ENCODE measurements at places on chromosomes 1 and 21. TPM values are rescaled to one million over a fixed set of nuclear protein-coding genes. Genes with fewer than 3 reads are reported as not detected.

Gene STIL
- 8.8 TPM for total RNA-seq

Gene SH2D5
- total RNA-seq = not detected

Gene DMBX1
- total RNA-seq = not detected

Gene C1orf56
- 2.9 TPM for total RNA-seq

Gene HECTD3
- 19.6 TPM for total RNA-seq

Gene BCAR3
- total RNA-seq = 22.7 TPM

Gene FCGR3A
- total RNA-seq = 3.4 TPM

Gene LYPD8
- not detected for total RNA-seq

DNA sequence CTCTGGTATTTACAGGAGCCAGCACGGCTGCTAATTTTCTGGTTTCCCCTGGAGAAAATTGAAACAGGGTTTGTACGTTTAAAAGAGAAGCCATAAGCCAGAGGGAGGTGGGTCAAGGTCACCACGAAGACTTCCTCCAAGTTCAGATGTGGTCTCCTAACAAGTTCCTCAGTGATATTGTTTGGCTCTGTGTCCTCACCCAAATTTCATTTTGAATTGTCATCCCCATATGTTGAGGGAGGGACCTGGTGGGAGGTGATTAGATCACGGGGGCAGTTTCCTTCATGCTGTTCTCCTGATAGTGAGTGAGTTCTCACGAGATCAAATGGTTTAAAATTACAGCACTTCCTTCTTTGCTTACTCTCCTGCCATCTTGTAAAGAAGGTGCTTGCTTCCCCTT lies 295.4 kb upstream of the DAB1 start:
- no peak for DNase-seq

DNA sequence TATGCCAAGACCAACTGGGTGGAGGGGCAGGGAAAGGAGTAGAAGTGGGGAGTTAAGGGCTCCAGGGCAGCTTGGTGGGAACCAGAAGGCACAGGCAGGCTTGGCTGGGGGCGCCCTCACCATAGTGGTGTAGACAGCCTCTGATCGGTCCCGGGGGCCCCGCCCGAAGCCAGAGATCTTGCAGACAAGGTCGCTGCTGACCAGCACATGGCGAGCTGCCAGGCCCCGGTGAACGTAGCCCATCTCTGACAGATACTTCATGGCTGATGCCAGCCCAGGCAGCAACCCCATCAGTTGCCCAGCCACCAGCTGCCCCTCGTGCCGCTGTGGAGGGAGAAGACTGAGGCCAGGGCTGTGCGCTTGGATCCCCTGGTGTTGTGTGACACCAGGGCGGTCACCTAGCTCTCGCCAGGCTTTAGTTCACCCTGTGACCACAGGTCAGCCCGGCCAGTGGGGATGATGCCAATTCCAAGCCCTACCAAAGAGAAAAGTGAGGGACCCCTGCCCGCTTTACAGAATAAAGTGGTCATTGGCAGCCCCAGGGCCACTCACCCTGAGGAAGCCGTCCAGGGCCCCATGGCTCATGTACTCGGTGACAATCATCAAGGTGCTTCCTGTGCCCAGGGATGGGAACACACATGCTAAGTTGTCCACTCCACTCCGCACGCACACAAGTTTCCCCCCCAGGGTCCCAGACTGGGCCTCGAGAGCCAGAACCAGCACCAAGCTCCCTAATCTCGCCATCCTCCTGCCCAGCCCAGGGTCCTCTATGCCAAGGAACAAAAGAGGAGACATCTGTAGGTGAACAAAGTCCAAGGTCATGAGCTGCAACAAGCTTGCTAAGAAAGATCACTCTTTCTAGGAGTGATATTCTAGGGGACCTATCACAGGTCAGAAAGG lies 28.2 kb downstream of the CDCA8 start:
- no peak for DNase-seq

GRCh38 chr1:231130544-231130943 lies 31.3 kb upstream of the TRIM67 start:
- no peak for DNase-seq

GRCh38 chr1:168509210-168509609 lies 34.6 kb downstream of the XCL2 start:
- DNase-seq = no peak

DNA sequence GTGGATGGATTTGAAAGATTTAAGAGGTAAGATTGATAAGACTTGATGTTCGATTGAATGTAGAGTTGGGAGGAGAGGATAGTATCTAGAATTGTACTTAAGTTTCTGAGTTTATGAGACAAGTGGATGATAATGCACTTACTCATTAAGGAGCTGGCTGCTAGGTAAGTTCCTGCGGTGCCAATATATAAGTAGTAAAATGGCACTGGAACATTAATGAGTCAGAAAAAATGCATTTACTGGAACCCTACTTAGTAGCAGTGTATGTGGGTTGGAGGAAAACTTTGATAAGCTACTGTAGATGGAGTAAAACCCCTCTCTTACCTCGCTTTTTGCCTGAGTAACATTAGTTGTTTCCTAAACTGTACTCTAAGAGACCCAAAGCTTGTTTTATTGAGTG lies 68.2 kb downstream of the ZFYVE9 start:
- no peak for DNase-seq

GRCh38 chr1:150836129-150836773 lies 28.2 kb upstream of the CTSK start:
- peak; percentile 3 for DNase-seq

DNA sequence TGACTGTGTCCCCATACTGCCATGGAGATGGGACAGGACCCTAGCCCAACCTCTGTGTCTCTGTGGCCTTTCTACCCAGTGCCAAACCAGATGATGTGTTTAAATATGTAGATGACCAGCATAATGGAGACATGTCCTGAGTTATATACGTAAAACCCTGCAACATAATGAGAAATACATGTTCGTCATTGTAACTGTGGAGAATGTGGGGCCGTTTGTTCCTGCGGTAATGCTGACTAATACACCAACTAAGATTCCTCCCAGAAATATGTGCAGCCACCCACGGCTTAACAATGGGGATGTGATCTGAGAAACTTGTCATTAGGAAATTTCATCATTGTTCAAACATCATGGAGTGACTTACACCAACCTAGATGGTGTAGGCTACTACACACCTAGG lies 71.7 kb upstream of the SIM2 start:
- no peak for DNase-seq

GRCh38 chr1:79693441-79694114 lies 687.0 kb upstream of the ADGRL4 start:
- peak; percentile 68 for DNase-seq

DNA sequence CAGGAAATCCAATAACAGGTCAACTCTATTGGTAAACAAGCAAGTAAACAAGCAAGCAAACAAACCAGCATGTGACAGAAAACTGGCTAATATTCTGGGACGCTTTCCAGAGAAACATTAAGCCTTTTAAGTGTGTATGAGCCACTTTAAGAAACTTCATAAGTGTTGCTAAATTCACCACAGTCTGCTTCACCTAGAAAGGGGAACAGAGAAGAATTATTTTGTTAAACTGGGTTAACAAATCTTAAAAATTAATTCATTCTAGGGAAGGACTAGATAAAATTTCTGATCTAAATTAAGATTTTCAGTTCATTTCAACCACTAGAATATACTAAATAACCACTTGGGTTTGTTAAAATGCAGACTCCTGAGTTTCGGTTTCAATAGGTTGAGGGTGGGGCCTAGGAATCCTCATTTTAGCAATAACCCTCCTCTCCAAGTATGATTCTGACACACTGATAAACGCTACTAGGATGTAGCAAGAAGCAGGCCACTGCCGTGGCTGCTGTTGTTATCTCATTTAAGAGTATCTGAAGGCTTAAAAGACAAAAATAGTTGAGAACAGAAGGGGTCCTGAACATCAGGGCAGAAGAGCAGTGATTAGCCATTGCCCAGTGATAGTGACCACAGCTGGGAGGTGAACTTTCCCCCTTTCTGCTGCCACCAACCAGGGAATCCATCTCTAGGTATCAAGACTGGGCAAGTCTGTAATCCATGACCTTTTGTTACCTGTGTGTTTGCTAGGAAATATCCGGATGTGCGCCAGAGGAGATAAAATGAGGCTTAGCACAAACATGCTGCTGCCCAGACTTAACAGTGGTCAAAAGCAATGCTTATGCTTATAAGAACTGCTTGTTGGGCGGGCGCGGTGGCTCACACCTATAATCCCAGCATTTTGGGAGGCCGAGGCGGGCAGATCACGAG lies 11.2 kb downstream of the CREG1 start:
- no peak for DNase-seq

GRCh38 chr1:4549930-4550329 lies 104.5 kb upstream of the AJAP1 start:
- DNase-seq = peak; percentile 46

DNA sequence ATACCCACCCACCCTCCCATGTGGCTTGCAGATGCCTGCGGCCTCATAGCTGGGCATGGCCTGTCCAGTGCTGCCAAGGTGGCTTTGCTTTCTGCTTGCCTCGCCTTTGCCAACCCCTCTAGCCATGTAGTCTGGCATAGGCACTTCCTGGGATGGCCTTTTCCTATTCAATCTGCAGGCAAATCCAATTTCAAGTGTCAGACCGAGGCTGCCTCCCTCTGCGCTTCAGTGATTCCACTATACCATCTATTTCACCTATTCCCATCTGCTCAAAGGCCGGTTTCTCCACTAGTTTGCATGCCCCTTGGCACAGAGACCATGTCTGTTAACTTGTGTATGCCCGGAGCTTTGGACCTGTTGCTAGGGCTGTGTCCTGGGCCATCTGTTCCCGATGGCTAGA lies 3.8 kb upstream of the ZBTB21 start:
- DNase-seq = no peak

- no peak for DNase-seq
Observed at GRCh38 chr21:36188081-36188681, 31.6 kb downstream of the DOP1B start.

DNA sequence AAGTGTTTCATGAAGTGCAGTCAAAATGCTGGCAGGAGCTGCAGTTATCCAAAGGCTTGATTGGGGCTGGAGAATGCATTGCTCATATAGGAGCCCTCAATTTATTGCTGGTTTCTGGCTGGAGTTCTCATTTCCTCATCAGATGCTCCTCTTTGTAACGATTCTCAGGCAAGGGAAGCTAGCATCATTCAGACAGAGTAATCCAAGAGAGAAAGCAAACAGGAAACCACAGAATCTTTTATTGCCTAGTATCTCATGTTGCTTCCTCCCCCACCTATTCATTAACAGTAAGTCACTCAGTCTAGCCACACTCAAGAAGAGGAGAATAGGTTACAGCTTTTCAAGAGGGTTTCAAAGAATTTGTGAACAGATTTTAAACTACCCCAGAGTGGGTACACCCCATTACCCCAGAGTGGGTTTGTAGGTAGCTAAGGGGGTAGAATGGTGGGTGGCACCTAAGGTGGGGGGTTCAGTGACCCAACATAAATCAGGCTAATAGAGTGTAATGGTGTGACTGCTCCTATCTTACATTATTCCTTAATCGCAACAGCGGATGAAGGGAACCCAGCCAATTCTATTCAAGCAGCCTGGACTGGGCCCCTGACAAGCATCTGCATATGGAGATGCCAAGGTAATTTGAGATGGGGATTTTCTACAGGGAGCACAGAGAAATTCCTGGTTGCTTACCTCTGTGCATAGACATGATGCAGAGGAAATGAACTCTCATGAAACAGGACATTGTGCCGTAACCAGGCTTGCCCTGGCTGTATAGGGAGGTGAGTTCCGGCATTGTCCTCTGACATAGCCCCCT lies 67.1 kb downstream of the KCNJ15 start:
- DNase-seq = peak; percentile 78

Measured in tongue (tissue), 3 donors.